ENCODE measurements at places on chromosomes 16 and 17.

- DNase-seq = no peak
Measured at GRCh38 chr16:14344292-14344691, 273.2 kb downstream of the MRTFB start.

DNA sequence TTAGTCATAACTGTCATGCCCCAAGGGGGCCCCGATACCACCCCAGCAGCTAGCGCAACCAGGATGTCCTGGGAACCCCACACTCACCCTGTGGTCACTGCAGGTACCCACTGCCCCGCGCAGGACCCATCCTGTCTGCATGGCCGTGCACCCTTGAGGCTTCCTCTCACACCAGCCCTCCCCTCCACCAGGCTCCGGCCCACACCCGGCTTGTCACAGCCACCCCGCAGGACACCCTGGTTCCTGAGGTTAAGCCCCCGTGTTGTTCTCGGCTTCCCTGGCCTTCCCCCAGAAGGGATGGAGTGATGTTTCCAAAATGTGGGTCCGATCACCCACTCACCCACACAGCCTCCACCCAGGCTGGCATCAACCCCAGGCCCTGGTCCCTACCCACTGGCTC, 7.5 kb downstream of the DNASE1L2 start:
- no peak for DNase-seq

GRCh38 chr16:31331141-31331764, 23.7 kb upstream of the ITGAX start:
- DNase-seq = no peak

DNA sequence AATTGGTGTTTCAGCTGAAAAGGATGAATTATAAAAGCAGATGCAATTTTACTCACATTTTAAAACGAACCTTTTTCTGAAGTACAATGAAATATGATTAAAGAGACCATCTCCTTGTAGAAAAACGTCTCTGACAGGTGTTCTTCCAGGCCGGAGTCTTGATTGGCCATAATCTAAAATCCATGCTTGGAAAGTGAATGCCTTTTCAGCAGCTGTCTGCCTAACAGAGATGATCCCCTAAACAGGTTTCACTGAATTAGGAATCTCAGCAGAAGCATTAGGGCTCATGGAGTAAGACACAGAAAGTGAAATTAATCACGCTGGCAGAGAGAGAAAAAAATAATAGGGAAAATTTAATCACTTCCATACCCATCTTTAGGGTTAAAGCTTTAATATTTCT, 39.3 kb upstream of the IRX5 start:
- DNase-seq = no peak

GRCh38 chr17:73552300-73553048, 91.8 kb downstream of the SDK2 start:
- peak; percentile 11 for DNase-seq

DNA sequence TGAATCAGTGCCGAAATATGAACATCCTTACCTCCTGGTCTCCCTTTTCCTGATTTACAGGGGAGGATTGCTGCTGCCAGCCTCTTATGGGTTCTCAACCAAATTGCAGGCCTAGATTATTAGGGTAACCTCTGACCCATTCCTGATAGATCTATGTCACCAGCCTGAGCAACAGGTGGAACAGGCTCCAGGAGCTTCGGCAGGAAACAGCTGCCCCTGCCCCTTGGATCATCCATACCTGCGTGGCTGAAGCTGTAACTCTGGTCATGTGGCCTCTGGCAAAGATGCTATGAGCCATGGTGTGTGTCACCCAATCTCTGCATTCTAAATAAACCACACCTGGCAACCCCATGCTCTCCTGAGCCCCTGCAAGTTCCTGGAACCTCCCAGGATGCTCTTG, 18.4 kb upstream of the RBBP6 start:
- DNase-seq = no peak

DNA sequence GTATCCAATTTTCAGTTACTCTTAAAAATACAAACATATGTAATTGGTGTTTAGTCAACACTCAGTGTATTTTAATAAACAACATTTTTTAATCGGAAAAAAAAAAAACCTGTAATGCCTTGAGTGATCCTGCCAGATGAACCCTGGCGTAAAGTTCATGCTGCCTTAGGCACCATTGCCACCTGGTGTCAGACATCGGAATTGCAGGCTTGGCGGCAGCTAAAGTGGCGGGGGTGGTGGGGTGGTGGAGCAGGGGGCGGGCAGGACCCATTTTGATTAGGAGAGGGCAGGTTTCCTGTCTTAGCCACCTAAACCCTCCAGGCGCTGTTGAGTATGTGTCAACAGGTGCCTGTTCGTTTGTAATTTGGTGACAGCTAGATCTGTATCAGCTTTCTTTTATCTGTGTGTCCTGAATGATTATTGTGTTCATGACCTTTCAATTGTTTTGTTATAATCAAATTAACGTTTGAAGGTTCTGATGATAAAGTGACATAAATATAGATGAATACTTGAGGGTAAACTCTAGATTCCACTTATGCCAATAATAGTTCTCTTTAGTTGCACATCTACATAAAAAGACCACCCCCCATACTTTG, 588.7 kb downstream of the CDH13 start:
- DNase-seq = no peak

GRCh38 chr17:83036193-83036592, 43.2 kb upstream of the METRNL start:
- no peak for DNase-seq

GRCh38 chr16:53053967-53054669, 673 bp upstream of the CHD9 start:
- DNase-seq = no peak

GRCh38 chr17:27945333-27945616, 52.1 kb upstream of the LYRM9 start:
- no peak for DNase-seq

GRCh38 chr17:73803964-73804435, 159.8 kb upstream of the SDK2 start:
- no peak for DNase-seq

GRCh38 chr16:87037012-87037411, 280.2 kb downstream of the C16orf95 start:
- no peak for DNase-seq

- no peak for DNase-seq
Measured at GRCh38 chr17:33039874-33040273, 48.2 kb downstream of the SPACA3 start.

- no peak for DNase-seq
Measured at GRCh38 chr17:70024253-70024652, 50.8 kb upstream of the KCNJ16 start.

- no peak for DNase-seq
Measured at GRCh38 chr16:75340741-75341491, 89.5 kb upstream of the BCAR1 start.

GRCh38 chr17:48051706-48052486, 3.7 kb downstream of the NFE2L1 start:
- DNase-seq = peak; percentile 79

GRCh38 chr16:51937771-51938170, 609.2 kb downstream of the TOX3 start:
- no peak for DNase-seq

DNA sequence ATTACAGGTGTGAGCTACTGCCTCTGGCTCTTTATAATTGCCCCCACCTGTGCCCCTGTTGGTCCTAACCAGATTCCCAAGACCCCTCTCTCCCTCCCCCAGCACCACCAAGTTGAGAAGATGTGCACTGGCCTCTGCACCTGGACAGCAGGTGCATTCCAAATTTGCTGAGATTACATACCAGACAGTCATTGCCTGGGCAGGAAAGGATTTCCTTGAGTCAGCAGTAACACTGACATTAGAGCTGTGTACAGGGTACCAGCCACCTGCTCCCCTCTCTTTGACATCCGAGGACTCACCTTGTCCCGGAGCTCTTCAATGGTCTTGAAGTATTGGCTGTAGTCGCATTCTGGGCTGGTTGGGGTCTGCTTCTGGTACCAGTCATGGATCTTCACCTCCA, 659 bp downstream of the KRT15 start:
- no peak for DNase-seq

DNA sequence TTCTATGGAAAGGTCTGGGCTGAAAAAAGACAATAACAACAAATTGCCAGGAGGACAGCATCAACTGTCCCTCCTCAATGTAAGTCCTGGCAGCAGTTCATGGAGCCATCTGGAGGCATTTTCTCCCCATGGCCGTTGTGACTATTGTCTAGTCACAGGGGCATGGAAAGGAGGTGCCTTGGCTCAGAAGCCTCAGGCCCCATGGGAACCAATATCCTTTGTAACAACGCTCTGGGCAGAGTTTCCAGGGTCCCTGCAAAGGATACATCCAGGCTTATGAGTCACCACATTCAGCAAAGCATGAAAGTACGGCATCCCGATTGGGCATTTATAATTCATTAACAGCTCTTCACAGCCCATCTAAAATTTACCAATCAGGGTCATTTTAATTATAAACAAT, 85.2 kb downstream of the GLG1 start:
- DNase-seq = no peak

Data from Right ventricle myocardium inferior (tissue), 1 donor.